ENCODE measurements at places on chromosomes 4 and X.

- DNase-seq: no peak
These were observed 161.6 kb upstream of the FRMPD4 start for GRCh38 chrX:11976663-11977062.

DNA sequence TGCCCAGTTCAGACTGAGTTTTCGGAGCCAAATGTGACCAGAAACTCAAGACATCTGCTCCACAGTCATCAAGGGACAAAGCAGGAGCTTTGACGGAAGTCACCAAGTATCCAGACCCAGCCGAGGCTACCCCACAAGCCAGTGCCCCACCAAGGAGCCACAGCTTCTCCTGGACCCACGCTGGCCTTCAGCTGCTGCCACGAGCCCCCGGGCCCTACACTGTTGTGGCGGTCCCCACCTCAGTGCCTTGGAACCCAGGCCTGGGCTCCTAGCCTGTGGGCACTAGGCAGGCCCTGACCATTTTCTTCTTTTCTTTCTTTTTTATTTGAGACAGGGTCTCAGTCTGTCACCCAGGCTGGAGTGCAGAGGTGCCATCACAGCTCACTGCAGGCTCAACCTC is 82.1 kb upstream of the NKX1-1 start:
- DNase-seq: no peak

DNA sequence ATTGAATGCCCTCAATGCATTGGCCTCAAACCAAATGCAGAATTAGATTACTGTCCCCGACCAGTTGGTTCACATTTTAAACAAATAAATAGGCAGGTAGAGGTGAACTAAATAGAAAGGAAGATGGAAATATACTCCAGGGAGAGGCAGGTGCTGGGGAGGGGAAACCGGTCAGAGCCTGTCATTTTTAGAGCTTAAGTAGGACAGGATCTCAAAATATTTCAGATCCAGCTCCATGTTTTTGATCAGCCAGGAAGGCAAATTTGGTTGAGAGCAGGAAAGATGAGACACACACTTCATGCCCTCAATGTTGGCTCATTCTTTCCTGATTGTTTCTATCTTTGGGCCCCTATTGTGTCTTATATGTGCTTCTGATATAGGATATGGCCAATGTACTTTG is 206.7 kb downstream of the SHROOM3 start:
- DNase-seq: no peak

GRCh38 chrX:65866146-65866545 is 173.7 kb downstream of the VSIG4 start:
- DNase-seq: no peak

DNA sequence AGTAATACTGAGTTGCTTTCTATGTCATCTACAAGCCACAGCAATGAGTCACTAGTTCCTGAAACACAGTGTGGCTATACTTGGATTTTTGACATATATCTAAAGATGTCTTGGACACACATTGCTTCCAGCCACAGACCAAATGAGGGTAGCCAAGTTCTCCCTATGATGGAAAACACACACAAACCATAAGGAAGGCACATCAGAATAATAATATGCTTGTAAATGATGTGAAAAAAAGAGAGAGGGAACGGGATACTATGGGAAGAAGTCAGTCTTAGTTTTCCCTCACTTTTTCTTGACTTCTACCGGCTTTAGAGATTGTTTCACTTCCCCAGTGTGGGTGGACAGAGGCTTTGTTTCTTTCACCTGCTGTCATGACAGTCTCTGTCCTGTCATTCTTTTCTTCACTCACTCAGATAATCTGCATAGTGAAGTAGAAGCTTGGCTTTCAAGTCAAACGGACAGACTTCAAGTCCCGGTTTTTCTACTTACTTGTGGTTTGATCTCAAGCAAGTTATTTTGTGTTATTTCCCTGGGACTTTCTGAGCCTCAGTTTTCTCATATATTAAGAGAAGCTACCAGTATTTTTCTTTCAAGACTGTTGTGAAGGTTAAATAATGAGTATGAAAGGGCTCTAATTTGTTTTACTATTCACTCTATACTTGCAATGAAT is 34.7 kb downstream of the P2RY10 start:
- DNase-seq: no peak

GRCh38 chr4:7886007-7886973 is 53.4 kb downstream of the AFAP1 start:
- DNase-seq: no peak

- no peak for DNase-seq
These were observed 63.1 kb downstream of the AFM start for GRCh38 chr4:73544620-73545019.

GRCh38 chr4:3479358-3480101 is 16.4 kb downstream of the DOK7 start:
- no peak for DNase-seq

DNA sequence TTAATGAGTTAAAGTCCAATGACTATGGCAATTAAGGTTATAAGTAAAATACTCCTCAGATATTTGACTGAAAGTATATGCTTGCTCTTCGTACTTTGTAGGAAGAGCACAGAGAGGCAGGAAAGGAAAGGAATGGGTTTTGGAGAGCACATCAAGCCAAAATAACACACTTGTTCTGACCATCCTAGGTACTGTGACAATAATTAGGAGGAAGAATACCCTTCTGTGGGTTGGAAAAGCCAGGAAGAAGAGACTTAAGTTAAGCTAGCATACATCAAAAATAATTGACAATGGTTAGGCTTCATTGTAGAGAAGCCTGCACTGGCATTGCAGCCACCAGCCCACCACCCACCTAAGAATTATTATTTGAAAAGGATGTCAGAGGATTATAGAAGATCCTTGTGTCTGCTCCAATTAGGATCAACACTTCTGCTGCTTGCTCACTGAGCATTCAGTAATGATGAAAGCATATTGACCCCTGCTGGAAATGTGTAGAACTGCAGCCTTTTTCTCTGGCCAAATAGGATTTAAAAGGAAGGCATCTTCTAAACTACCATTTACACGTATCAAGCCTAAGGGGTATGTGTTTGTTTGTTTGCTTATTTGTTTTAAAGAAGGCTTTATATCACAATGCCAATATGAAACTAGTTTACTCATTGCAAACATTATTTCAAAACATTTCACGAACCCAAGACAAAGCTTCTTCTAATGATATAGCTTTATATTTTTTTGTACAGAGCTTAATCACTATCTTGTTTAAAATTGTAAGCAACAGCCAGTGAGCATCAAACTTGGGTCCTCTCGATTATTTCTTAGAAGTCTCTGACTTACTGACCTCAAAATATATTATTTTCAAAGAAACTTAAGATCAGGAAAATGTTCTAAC is 286.2 kb upstream of the TET2 start:
- no peak for DNase-seq

- DNase-seq: no peak
These were observed 7.5 kb upstream of the LHFPL1 start for GRCh38 chrX:112687189-112687691.

DNA sequence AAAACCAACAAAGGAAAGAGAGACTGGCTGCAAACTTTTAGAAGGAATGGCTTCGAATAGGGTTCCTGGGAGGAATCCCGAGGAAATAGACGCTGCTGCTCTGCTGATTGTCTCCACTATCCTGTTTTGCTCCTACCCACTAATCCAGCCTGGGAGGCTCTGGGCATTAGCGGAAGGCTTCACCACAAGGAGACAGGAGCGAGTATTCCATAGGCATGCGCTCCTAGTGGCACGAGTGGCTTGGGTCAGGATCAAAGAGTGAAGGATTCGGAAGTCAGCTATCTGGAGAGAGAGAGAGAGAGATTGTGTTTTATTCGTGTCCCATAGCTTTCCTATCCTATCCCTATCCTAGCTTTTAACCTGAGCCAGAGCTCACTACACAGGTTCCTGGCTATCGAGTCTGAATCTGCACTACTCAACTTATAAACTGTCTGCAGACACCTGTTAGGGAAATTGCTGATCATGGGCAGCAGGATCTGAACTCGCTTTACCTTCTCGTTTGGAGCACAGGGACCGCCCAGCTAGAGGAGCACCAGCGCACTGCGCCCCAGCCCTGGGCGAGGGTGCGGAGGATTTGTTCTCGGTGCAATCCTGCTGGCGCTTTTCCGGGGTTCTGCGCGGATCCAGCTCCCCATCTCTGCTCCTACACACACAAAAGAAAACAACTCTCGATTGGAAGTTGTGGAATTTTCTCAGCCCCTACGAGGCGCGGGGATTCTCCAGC is 740 bp upstream of the NPY2R start:
- no peak for DNase-seq

GRCh38 chr4:18020145-18020670 is 1.3 kb downstream of the LCORL start:
- DNase-seq: no peak

DNA sequence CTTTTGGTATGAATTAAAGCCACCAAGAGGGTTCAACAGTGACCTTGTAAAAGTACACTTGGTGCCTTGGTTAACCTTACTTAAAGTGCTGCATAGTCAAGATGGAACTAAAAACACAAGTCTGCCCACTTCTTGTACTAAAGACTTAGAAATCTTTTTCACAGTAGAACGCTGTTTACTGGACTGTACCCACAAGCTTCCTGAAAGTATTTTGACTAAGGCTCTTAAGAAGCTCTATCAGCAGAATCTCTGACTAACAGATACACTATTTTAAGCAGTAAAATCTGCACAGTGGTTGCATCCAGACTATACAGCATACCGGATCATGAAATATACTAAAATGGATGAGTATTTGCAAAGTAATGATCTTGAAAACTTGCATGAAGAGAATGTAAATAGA is 7.2 kb downstream of the RAB28 start:
- DNase-seq: no peak

GRCh38 chrX:49230500-49231232 is 2.5 kb downstream of the CACNA1F start:
- DNase-seq: peak; percentile 39

DNA sequence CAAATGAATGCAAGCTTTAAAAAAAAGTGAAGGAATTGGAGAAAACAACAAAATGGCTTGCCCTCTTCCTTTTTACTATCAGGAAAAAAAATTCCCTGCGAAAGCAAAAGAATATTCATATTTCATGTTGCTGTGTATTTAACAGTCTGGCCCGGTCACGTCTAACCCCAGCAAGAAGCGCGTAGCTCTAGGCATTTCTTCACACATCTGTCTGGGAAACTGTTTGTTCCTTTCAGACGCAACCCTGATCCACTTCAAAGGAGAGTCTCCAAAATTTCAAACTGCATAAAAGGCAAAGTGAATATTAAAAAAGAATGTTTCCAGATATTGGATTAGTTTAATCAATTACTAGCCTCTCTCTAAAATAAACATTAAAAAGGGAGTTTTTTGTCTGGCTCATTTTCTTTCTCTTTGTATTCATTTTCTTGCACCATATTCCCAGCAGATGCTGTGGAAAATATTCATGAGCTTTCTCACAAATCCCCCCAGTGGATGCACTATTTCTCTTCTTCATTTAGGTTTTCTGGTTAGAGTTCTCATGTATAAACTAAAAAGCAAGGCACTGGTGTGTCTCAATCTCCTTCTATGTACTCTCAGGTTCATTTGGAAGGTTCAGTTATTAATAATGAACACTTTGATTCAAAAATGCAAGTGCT is 145.3 kb downstream of the MID1 start:
- DNase-seq: no peak

- peak; percentile 68 for DNase-seq
These were observed 18.5 kb upstream of the PIM2 start for GRCh38 chrX:48937054-48937907.

GRCh38 chr4:105840426-105841174 is 54.7 kb upstream of the NPNT start:
- DNase-seq: no peak

DNA sequence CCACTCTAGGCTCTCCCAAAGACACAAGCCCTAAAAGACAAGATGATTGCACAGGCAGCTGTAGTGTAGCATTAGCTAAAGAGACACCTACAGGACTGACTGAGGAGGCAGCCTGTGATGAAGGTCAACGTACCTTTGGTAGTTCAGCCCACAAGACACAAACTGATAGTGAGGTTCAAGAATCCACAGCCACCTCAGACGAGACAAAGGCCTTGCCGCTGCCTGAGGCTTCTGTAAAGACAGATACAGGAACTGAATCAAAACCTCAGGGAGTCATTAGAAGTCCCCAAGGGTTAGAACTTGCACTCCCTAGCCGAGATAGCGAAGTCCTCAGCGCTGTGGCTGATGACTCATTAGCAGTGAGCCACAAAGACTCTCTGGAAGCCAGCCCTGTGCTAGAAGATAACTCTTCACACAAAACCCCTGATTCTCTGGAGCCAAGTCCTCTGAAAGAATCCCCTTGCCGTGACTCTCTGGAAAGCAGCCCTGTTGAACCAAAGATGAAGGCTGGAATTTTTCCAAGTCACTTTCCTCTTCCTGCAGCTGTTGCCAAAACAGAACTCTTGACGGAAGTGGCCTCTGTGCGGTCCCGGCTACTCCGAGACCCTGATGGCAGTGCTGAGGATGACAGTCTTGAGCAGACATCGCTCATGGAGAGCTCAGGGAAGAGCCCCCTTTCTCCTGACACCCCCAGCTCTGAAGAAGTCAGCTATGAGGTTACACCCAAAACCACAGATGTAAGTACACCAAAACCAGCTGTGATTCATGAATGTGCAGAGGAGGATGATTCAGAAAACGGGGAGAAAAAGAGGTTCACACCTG is 306.3 kb downstream of the ANK2 start:
- peak; percentile 50 for DNase-seq

Data from stimulated activated CD4-positive, alpha-beta T cell treated with anti-CD3 and anti-CD28 coated beads, Interleukin-1b, Interleukin-23, amount 100 ng/mL, for 4 hours (primary cell).